Activated CD4-positive, alpha-beta T cell treated with anti-CD3 and anti-CD28 coated beads, Interleukin-2, amount 10 ng/mL, durations not matched to agents 24 days and 14 days (primary cell): ENCODE measurements at places on chromosomes 16 and 17. TPM values are rescaled to one million over a fixed set of nuclear protein-coding genes. Genes with fewer than 3 reads are reported as not detected.

DNA sequence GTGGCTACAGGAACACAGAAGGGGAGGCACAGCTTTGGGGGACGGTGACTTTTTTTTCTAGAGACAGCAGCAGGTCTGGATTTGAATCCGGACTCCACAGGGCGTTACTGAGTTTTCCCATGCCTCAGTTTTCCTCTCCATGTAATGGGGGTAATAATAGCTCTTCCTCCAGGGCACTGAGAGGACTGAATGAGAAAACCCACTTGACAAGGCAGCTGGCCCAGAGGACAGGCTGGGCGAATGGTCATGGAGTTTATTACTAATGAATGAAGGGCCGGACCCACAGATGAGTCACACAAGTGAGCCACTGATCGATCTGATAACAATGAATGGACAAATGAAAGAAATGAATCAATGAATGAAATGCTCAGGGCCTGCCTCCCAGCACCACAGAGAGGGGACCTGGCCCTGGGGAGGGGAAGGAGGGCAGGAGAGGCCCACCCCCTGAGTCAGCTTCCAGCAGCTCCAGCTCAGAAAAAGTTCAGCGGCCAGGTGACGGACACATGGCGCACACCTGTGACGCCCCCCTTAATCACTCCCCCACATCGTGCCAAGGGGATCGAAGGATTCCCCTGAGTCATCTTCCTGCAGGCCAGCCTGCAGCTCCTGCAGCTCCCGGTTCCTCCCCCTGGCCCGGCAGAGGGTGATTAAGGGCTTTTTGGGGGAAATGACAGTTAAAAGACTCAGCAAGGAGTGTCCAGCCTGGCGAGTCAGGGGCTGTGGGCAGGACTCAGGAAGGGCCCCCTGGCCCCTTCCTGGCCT, 54.3 kb downstream of the SOCS1 start:
- no peak for DNase-seq

DNA sequence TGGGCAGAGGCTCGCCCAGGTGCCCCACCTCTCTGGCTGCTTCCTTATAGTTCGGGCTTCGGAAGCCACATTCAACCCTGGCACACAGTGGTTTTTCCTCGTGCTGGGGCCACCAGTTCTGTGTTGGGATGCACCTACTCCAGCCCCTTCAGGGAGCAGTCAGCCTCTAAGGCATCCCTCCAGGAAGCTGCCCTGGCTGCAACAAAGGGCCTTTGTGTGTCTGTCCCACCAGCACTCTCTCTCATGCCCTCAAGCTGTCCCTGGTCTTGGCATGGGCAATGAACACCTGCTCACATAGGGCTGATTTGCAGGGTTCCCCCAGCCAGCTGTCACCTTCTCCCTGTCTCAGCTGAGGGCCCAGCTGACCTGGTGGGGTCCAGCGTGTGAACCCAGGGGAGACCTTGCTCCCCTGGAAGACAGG, 754 bp upstream of the NOXO1 start:
- no peak for DNase-seq

- DNase-seq, result no peak
Measured at GRCh38 chr16:23160574-23160973, 11.3 kb upstream of the USP31 start.

DNA sequence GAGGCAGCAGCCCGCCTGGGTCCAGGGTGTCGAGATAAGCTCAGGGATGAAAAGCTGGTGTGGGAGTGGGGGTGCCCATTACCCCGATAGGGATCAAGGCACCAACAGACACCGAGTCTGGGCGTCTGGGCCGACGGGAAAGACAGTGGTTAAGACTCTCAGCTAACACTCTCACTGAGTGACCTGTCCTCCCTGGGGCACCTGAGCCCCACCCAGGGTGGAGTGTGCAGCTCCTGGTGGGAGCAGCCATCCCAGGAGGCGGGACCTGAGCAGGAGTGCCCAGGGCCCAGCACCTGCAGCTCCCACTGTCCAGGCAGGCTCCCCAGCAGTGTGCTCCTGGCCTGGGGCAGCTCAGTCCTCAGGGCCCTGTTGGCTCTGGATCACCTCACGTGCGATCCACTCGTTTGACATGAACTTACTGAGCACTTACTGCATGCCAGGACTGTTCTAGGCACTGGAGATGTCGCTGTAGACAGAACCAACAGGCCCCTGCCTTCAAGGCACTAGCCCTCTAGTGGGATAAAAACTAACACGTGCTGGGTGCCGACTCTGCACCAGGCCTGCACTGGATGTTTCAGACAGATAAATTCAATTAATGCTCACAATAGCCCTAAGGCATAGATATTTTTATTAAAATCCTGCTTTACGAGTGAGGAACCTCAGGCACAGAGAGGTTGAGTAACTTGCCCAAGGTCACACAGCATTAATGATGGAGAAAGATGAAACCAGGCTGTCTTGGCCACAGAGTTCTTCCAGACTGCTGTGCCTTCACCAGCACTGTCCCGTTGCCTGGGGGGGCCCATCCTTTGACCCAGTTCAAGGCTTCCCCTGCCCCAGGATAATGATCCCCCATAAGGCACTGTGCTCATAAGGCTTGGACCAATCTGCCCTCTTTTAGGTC, 1.9 kb downstream of the EVPLL start:
- no peak for DNase-seq

DNA sequence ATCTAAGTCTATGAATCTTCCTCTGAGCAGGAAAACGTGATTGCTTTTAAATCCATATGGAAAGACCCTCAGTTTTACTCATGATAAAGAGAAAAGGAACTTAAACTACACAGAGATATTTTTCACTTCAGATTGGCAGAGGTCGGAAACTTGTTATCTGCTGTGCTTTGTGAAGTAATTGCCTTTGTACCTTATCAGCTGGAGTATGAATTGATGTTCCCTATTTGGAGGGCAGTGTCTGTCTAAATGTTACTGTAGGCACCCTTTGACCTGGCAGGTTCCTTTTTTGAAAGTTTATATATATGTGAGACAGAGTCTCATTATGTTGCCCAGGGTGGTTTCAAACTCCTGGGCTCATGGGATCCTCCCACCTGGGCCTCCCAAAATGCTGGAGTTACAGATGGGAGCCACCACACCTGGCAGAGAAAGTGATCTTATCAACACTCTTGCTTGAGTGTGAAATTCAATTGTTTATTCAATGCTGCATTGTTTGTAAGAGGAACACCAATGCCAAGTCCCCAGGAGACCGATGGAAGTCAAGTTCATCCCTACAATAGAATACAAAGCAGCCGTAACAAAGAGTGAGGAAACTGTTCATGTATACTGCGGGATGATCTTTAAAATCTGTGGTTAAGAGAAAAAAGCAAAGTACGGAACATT, 52.3 kb downstream of the ABCC1 start:
- no peak for DNase-seq

The PSMB3 gene
- 356 and 358 TPM in 2 replicates for total RNA-seq

The SEPTIN12 gene
- not detected in 2 replicates for total RNA-seq

DNA sequence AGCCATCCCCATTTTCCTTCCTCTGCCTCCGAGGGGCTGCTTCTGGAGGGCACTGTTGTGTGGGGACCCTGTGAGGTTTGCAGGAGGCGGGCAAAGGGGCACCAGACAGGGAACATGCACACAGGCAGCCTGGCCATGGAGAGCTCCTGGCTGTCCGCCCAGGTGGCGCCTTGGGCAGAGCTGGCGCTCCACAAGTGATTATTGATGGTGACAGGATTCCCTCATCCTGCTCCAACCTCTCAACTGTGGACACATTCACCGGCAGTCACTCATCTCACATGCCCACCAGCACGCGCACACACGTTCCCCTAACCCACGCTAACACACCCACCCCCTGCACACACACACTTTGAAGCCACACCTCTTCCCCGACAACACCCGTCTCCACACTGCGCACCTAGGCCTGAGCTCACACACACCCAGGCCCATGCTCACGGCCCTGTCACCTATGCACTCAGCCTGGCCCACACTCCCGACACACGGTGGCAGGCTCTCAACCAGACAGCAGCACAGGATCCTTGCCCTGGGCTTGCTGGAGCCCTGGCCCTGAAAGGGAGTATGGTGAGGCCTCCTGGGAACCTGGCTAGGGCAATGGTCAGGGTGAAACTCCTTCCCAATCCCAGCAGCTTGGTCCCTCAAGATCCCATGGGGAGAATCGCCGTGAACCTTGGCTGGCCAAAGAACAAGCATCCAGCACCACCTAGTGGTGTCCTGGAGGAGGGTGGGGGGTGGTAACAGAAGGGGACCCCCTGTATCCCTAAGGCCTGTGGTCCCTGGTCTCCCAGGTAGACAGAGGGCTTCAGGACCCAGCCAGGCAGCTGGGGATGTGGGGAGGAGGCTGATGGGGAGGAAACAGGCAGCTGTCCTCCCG, 3.6 kb downstream of the PNMT start:
- DNase-seq, result no peak

The SLC6A4 gene
- total RNA-seq, result not detected in 2 replicates

- DNase-seq, result no peak
Measured at GRCh38 chr17:21376081-21376758, at the start of gene KCNJ12. KCNJ12 (plus strand) TSS chr17:21376357; CDS start chr17:21415343, 38,986 bp downstream.

- DNase-seq, result peak; percentile 61
Measured at GRCh38 chr16:30090610-30091331, 953 bp downstream of the TBX6 start.

DNA sequence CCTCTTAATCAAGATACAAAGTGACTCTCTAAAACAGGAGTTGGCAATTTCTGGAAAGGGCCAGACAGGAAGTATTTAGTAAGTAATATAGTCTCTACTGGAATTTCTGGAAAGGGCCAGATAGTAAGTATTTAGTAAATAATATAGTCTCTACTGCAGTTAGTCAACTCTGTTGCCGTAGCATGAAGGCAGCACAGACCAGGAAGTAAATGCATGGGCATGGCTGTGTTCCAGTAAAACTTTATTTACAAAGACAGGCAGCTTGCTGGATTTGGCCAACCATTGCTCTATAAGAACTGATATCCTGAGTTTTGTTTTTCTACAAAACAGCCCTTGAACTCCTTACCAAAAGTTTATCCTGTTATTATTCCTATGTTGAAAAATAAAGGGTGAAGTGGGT, 16.9 kb downstream of the LDAF1 start:
- DNase-seq, result no peak

- DNase-seq, result no peak
Measured at GRCh38 chr16:6557353-6558023, 775.2 kb upstream of the RBFOX1 start.

DNA sequence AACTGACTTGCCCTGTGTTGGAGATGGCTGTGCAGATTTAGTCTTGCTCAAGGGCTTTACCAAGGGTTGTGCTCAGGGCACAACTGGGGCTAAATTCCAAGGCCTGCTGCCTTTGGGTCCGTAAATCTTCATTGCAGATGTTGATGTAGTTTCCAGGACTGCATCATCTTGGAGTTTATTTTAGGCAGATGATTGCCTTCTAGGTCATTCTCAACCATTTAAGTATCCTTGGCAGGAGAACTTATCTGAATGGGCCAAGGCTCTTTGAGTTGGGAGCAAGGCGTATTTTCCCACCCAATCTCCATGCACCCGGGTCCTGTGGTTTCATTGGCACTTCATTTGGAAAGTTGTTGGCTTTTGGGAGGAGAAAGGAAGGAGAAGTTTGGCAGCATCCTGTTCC, 200.3 kb downstream of the MSI2 start:
- DNase-seq, result no peak

The MRPL45 gene
- 42.9 and 45.5 TPM in 2 replicates for total RNA-seq

The P2RX5 gene
- 92.3 and 92.8 TPM in 2 replicates for total RNA-seq

- peak; percentile 59 for DNase-seq
Measured at GRCh38 chr16:19130852-19131824, 17.4 kb downstream of the ITPRIPL2 start.

DNA sequence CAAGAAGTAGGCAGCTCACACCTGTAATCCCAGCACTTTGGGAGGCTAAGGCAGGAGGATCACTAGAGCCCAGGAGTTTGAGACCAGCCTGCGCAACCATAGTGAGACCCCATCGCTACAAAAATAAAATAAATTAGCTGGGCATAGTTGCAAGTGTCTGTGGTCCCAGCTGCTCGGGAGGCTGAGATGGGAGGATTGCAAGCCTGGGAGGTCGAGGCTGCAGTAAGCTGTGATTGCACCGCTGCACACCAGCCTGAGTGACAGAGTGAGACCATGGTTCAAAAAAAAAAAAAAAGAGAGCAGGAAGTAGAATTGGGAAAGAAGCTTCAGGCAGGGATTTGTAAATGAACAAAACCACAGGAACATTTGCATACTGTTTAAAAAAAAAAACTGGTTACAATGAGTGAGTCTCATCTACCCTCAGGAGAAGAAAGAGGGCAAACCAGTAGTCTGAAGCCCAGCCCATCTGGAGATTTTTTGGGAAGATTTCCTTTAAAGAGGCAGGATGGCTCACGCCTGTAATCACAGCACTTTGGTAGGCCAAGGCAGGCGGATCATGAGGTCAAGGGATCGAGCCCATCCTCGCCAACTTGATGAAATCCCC, 7.9 kb downstream of the MPV17L start:
- no peak for DNase-seq

The TMEM97 gene
- total RNA-seq, result 64.6 and 69.0 TPM in 2 replicates
